ENCODE measurements at places on chromosomes 5 and 9.

GRCh38 chr5:135186662-135187522, 152.9 kb upstream of the PITX1 start:
- DNase-seq, result no peak

GRCh38 chr5:43571237-43571636, 14.4 kb upstream of the PAIP1 start:
- DNase-seq, result no peak

DNA sequence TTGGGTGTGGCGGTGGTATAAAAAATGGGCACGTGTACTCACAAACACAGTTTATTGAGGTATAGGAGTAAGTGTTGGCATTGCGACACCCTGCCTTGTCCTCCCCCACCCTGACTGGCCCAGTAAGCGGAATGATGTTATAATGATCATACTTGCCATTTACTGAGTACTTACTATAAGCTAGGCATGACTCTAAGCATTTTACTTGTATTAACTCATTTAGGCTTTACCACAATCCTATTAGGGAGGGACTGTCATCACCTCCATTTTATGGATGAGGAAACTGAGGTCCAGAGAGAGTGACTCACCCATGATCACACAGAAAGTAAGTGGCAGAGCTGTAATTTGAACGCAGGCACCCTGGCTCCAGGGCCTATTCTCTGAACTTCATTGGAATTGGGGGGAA, 2.3 kb downstream of the SMIM3 start:
- DNase-seq, result no peak

DNA sequence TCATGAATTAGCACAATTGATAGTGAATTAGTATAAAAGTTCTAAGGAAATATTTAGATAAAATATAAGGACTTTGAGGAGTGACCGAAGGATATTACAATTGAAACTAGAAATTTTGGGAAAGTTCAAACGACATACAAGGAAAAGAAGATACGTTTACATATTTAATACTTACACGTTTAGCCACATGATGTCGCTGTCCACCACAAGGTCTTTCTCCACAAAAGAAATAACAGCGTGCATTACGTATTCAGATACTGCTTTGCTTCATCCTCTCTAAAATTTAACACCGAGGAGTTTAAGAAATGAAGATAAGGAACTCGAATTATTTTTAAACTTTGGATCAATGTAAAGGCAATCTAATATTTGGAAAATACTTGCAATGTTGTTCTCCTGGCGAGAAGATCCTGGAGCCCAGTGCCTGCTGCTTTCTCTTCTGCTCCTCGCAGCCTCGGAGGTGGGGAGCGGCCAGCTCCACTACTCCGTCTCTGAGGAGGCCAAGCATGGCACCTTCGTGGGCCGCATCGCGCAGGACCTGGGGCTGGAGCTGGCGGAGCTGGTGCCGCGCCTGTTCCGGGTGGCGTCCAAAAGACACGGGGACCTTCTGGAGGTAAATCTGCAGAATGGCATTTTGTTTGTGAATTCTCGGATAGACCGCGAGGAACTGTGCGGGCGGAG, at the start of gene PCDHA3:
PCDHA3 (plus strand) TSS at position 242 of the 678 bp plus-strand sequence.
- DNase-seq, result no peak

DNA sequence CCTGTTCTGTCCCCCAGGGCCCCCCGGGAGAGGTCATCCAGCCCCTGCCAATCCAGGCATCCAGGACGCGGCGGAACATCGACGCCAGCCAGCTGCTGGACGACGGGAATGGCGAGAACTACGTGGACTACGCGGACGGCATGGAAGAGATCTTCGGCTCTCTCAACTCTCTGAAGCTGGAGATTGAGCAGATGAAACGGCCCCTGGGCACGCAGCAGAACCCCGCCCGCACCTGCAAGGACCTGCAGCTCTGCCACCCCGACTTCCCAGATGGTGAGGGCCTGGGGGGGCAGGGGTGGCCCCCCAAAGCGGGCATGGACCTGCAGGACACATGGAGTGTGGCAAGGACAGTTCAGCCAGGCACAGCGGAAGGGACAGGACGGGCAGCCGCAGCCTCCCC, 56.0 kb upstream of the FCN2 start:
- DNase-seq, result no peak

GRCh38 chr9:107684224-107684623, 194.7 kb upstream of the KLF4 start:
- DNase-seq, result no peak

DNA sequence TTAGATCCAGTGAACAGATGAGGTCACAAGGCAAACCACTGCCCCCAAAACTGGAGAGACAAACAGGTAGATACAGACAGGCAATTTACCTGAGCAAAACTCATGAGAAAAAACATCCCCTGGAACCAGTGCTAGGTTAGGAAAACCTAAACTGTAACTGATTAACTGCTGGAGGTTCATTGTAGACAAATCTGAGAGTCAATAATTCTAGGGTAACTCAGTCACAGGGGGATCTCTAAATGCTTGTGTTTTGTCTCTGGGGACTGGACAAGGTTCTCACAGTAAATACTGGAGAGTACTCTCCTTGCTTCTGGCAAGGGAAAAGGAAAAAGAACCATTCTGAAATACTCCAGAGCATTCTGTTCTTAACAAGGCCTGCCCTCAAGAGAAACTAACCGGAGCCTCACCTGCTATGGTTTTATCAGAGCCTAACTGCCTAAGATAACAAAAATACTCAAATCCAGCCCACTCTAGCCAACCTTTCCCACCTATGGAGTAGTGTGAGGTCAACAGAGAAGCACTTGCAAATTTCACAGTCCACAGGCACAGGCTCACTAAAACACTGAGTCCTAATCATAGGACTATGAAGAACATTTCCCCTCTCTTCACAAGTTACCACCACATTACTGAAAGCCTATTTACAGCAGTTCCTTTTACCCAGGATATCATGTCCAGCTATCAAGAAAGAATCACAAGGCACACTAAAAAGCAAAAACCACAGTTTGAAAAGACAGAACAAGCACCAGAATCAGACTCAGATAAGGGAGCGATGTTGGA, 139.9 kb upstream of the ACOT12 start:
- no peak for DNase-seq

DNA sequence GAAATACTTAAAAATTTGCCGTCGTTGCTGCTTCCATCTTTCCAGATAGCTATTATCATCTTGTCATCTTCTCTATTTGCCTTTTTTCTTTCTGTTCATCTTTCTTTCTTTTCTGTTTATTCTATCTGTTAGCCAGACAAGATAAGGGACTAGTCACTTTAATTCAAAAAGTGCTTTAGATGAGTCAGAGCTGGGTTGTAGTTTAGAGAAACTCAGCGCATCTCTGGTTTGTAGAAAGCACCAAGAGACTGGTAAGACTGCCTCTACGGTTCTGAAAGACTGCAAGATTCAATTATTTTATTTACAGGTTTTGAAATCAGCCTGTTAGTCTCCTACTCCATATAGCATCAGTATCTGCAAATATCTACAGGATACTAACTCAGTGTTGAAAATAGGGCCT, 562.8 kb upstream of the RIOK2 start:
- DNase-seq, result no peak

DNA sequence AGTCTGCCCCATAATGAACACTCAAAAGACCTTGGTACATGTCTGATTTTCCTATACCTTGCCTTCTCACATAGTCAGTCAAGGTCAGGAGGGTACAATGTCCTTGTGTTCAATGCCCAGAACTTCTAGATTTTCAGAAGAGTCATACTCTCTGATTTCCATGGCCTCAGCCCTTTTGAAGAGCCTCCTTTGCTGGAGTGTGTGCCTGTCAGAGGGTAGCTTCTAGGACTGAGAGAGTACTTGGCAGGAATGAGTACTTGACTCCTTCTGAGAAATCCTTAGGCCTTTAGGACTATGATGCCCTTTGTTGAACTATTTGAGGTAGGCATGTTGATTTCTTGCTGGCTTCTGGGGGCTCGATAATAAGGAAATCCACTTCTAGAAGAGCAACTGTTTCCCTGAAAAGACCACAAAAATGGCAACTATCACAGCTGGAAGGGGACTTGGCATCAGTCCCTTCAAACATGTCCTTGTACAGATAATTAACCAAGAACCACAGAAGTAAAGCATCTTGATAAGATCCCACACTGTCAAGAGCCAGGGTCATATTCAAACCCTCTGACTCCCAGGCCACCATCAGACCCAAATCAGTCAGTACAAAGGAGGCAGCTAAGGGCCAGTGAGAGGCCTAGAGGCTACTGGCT, 10.6 kb upstream of the MEGF9 start:
- DNase-seq, result no peak

DNA sequence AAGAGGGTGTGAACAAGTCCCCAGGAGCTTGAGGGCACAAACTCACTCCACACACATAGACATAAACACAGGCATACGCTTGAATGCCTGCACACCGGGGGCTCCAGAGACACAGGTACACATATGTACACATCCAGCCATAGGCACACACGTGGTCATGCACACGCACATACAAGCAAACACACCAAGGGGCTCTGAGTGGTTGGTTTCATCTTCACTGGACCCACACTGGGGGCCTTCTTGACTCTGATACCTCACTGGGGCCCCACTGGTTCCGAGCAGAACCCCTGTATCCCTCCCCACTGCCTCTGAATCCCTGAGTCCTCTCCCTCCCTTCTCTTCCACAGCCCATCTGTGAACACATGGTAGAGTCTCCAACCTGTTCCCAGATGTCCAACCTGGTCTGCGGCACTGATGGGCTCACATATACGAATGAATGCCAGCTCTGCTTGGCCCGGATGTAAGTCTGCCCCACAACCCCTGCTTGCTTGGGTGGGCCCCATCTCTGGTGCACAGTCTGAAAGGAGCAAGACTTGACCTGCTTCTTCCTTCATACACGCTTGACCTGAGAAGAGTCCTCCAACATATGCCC, 6.4 kb downstream of the SPINK4 start:
- no peak for DNase-seq

DNA sequence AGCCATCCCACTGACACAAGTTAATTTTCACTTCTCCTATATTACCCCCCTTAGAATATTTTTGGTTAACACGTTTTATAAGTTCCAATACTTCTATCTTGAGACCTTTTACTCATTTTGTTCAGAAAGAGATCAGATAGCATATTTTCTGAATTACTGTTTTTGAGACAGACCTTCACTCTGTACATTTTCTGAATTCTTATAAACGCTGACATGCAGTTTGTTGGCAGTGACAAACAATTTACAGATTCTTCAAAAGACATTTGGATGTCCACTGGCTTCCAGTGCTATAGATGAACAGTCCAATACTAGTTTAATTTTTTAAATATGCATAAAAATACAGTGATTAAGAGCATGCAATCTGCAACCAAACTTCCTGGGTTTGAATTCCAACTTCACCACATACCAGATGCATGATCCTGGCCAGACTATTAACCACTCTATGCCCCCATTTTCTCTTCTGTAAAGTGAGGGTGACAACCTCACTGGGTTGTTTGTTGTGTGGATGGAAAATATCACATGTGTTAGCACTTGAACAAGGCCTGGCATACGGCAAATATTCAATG, 142.1 kb downstream of the AGTPBP1 start:
- DNase-seq, result no peak

DNA sequence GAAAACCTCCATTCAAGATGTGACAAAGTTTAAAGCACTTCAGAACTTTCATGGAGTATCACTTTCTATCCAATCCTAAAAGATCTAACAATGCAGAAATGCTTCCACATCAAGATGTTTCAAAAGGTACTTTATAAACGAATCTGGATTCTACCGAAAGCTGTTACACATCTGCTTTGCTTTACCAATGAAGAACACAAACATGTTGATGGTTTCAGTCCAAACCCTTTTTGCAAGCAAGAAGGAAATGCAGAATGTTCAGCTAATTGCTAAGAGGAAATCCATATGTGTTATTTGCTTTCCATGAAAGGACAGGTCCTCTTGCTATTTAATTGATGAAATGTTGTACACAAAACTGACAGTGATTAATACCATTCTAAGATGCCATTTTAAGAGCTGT, 419.6 kb downstream of the EFNA5 start:
- no peak for DNase-seq

- peak; percentile 40 for DNase-seq
These were observed 647 bp downstream of the PDE8B start for GRCh38 chr5:77210964-77211690.

DNA sequence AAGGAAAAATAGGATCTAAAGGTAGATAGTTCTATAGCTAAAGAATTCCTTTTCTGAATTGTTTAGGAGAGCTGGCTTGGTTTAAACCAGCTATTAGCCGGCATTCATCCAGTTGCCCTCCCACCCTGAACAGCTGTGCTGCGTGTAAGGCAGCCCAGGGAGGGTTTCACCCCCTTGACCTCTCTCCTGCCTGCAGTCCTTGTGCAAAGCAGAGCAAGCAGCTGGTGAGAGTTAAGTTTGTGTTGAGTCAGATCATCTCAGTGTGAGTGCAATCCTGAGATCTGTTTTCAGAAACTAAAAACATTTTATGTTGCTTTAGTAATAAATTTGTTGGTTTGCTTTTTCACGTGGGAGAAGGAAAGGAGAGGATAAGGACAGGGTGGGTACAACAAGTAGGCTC, 13.0 kb downstream of the SLC25A25 start:
- no peak for DNase-seq

GRCh38 chr5:177269976-177270375, 33.5 kb downstream of the RAB24 start:
- DNase-seq, result no peak

All from mesothelial cell of epicardium (in vitro differentiated cells).